ENCODE measurements at places on chromosomes 16 and 17.

DNA sequence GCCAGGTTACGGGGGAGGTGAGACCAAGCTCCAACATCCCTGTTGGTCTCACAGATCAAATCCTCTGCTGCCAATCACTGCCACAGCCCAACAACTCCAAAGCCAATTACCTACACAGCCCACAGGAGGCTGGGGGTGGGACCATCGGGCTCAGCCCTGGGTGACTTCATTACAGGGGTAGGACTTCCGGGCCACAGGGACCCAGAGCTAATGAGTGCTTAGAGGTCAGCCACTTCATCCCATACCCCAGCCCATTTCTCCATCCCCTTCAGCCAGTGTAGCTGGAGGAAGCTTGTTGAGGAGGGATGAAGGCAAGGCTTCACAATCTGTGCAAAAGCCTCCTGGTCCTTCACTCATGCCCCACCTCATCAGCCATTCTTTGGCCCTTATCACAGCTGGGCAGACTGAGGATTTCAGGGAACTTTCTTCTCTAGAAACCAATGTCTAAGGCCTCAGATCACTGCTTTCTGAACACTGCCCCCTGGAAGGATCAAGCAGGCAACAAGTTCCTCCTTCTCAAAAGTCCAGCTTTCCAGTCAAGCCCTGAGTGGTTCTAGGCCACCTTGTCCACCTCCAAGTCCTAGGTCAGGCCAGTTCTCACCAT, 5.8 kb downstream of the FOXN1 start:
- DNase-seq: no peak

DNA sequence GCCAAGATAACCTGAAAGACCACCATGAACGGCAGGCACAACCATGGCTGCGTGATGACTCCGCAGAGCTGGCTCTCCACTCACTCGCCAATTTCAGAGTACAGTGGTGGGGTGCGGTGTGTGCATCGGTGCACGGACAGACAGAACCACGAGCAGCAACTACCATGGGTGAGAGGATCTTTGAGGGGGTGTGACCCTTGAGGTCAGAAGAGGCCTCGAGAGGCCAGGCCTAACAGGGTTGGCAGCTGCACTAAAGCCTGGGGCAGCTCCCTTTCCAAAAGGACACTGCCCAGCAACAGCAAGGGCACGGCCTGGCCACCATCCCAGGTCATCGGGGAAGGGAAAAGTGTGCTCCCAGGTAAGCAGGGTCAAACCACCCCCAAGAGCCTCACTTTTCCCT, 1.9 kb upstream of the ECI1 start:
- no peak for DNase-seq

DNA sequence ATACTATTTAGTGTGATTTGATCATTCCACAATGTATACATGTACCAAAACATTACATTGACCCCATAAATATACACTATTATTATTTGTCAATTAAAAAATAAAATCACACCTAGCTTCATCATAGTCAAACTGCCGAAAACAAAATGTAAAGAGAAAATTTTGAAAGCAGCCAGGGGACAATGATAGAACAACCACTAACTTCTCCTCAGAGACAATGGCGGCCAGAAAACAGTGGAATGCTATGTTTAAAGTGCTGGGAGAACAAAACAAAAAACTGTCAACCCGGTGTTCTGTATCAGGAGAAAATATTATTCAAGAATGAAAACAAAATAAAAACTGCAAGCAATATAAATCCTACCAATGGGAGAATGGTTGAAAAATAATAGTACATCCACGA, 63.2 kb downstream of the METRNL start:
- DNase-seq: no peak

GRCh38 chr17:42563543-42563942, 1.6 kb downstream of the COASY start:
- no peak for DNase-seq

All from activated T-helper 1 cell treated with anti-CD3 and anti-CD28 coated beads, Interleukin-2, amount 50 U/mL, for 16 hours (primary cell).